NCI-H1694 (cell line): ENCODE measurements at places on chromosomes 3 and 15.

GRCh38 chr15:93524432-93524831, 435.4 kb upstream of the RGMA start:
- DNase-seq: no peak

GRCh38 chr3:174423936-174424335, 435.2 kb upstream of the NAALADL2 start:
- DNase-seq: no peak

GRCh38 chr15:46703020-46703861, 1014.1 kb upstream of the SEMA6D start:
- DNase-seq: no peak

DNA sequence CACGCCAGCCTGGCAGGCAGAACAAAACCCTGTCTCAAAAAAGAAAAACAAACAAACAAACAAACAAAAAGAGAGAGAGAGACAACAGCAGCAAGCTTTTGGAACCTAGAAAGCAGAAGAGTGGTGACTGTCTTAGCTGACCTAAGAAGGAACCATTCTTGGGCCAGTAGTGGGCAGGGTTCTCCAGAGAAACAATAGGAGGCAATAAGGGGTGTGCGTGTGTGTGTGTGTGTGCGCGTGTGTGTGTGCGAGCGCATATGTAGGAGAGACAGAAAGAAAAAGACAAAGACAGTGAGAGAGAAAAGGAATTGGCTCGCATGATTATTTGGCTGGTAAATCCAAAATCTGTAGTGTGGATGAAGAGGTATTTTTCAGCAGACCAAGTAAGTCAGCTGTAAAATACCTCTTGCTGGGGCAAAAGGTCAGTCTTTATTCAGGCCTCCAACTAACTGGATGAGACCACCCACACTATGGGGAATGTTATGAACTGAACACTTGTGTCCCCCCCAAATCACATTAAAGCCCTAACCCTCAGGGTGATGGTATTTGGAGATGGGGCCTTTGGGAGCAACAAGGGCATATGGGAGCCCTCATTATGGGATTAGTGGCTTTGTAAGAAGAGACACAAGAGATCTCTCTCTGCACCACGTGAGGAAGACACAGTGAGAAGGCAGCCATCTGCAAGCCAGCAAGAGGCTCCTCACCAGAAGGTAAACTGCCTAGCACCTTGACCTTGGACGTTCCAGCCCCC, 15.1 kb upstream of the BLM start:
- no peak for DNase-seq

- DNase-seq: no peak
Measured at GRCh38 chr3:139430493-139430892, 41.0 kb upstream of the COPB2 start.

GRCh38 chr3:123397921-123398785, 50.7 kb downstream of the ADCY5 start:
- DNase-seq: no peak

- DNase-seq: no peak
Measured at GRCh38 chr3:50912746-50913145, 238.0 kb downstream of the DOCK3 start.

GRCh38 chr15:101439285-101439919, 50.1 kb downstream of the PCSK6 start:
- no peak for DNase-seq

DNA sequence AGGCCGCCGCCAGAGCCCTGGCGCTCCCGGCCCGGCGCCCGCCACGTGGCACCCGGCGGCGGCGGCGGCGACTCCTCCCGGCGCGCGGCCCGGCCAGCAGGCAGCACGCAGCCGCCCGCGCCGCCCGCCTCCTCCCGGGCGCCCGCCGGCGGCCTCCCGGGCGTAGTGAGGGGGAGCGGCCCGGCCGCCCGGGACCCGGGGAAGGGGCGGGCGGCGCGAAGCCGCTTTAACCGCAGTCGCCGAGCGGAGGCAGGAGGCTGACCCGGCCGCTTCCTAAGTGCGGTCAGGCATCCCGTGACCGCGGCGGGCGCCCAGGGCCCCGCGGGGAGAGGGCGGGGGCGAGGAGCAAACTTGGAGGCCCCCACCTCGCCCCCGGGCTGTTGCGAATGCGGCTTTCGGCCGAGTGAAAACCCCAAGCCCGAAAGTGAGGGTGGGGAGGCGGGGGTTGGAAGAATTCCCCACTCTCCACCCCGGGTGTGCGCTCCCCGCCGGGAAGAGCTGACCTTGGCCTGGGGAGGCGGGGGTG, 1.7 kb upstream of the HES1 start:
- no peak for DNase-seq

DNA sequence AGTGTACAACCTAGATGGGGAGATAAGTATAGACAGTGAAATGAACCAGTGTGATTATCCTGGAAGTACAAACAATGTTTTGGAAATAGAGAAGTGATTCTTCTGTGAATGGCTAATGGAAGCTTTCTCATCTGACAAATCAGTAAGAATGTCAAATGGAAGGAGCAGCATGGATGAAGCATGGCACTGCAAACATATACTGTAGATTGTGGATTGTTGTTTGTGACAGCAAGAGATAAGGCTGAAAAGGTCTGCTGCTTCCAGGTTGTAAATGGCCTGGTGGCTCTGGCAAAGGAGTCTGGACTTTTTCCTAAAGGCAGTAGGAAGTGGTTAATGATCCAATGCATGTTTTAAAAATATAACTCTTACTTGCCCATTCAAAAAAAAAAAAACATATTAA, 71.3 kb downstream of the FBN1 start:
- no peak for DNase-seq

GRCh38 chr3:133505813-133506212, 67.7 kb upstream of the CDV3 start:
- DNase-seq: no peak

DNA sequence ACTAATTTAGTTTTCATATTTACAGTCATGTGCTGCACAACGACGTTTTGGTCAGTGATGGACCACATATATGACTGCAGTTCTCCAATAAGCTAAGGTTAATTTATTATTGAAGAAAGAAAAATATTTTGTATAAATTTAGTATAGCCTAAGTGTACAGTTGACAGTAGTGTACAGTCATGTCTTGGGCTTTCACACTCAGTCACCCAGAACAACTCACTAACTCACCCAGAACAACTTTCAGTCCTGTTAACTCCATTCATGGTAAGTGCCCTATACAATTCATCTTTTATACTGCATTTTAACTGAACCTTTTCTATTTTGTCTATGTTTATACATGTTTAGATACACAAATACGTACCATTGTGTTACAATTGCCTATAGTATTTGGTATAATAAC, 3.8 kb upstream of the GABRR3 start:
- no peak for DNase-seq

- DNase-seq: no peak
Measured at GRCh38 chr15:64865998-64866520, 24.3 kb downstream of the PLEKHO2 start.

DNA sequence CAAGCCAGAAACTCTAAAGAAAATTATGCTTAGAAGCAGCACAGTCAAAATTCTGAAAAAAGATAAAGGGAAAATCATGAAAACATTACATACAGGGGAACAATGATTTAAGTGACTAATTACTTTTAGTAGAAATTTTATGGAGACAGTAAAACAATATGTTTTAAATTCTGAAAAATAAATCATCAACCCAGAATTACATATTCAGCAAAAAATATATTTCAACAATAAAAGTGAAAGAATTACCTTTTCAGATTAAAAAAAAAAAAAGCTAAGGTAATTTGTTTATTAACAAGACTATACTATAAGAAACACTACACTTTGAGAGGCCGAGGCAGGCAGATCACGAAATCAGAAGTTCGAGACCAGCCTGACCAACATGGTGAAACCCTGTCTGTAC, 32.4 kb upstream of the IGF2BP2 start:
- DNase-seq: no peak

DNA sequence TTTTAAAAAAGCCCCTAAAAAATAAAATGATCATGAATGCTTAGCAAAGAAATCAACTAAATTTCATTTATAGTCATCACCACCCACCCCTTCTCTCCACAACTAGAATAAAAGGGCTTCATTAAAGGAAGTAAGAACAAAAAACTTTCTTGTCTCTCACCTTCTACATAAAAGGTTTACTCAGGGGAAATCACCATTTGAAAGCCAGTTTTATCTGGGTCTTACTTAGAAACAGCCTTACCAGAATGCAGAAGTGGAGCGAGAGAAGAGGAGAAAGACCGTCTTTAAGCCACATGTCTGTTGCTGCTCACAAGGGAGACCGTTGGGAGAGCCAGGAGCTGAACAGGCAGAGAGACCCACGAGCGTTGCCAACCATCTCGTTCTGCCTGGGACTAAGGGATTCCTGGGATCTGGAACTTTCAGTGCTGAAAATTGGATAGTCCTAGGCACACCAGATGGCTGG, 350.1 kb upstream of the PROK2 start:
- DNase-seq: no peak

GRCh38 chr3:31275583-31275982, 257.1 kb upstream of the STT3B start:
- no peak for DNase-seq

GRCh38 chr15:28913171-28913765, 27.5 kb downstream of the APBA2 start:
- no peak for DNase-seq

DNA sequence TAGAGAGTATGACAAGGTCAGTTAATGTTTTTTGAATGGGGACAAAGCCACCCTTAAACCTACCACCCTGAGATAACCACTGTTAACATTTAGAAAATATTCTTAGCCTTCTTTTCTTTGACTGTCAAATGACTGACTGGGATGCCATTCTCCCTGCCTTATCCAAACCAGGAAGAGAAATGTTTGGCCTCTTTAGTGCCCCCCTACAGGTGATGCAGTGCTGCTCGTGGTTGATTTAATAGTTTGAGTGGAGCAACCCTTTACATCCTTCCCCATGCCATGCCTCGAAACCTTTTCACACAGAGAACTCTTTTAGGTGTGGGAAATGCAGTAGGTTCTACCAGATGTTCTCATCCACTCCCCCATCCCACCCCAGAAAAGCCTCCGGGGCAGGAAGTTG, 38.7 kb upstream of the UMPS start:
- no peak for DNase-seq

GRCh38 chr15:82538961-82539690, 1.1 kb downstream of the RPS17 start:
- DNase-seq: no peak

GRCh38 chr3:134334231-134334900, 39.9 kb downstream of the AMOTL2 start:
- no peak for DNase-seq

GRCh38 chr15:81301815-81302399, 22.0 kb downstream of the STARD5 start:
- DNase-seq: no peak

DNA sequence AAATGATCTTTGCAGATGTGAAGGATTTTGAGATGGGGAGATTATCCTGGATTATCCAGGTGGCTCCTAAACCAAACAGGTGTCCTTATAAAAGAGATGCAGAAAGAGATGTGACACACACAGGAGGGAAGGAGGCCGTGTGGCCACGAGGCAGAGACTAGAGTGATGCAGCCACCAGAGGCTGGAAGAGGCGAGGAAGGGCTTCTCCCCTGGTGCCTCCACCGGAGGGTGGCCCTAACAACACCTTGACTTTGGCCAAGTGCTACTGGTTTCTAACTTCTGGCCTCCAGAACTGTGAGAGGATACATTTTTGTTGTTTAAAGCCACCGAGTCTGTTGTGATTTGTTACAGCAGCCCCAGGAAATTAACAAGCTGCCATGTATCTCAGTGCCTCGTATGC, 127.1 kb downstream of the ASB7 start:
- DNase-seq: no peak

DNA sequence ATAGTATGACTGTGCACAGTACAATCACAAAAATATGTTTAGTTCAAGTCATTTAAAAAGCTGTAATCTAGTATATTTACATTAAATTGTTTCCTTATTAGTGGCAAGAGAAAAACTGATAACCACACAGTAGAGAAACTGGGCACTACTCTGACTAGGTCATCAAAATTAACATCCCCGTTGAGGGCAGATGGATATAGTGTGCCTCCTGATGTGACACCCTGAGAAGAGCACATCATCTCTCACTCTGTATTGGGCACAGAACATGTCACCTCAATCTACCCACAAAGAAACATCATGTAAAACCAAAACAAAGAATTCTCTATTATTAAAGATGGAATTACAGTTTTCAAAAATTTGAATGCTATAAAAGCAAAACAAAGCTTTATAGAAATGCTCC, 221.9 kb upstream of the NANOGP8 start:
- DNase-seq: no peak

DNA sequence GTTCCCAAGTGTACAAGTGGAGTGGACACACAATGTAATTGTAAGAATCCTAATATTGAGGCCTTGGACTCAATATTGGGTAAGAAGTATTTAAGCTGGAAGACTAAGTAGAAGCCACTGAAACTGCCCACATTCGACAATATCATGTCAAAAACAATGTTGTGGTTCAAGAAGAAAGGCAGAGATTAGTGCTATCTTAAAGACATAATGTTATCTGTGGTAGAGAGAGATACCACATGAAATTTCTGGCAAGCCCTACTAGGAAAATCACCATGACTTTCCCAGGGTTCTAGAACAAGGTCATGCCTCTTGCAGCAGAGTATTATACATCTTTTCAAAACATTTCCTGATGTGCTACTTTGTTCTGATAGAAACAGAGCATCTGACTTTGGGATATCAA, 192.6 kb downstream of the RAP2B start:
- DNase-seq: no peak

DNA sequence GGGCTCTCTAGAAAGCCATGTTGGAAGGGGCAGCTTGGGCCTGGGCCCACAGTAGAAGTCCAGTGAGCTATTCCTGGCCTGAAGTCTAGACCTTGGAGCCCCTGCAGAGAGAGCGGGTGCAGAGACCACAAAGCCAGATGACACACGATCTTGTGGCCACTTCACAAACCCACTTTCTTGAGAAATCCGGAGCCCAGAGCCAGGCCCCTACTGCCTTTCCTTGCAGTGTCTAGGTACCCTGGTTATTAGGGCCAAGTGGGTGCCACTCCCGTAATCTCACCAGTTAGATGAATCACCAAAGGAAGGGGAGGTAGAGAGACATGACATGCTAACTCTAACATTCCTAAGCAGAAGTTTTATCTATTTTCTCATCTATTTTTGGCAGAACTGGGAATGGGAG, 72.5 kb upstream of the ADAMTSL3 start:
- DNase-seq: no peak

GRCh38 chr3:182006431-182006830, 294.7 kb downstream of the SOX2 start:
- no peak for DNase-seq

DNA sequence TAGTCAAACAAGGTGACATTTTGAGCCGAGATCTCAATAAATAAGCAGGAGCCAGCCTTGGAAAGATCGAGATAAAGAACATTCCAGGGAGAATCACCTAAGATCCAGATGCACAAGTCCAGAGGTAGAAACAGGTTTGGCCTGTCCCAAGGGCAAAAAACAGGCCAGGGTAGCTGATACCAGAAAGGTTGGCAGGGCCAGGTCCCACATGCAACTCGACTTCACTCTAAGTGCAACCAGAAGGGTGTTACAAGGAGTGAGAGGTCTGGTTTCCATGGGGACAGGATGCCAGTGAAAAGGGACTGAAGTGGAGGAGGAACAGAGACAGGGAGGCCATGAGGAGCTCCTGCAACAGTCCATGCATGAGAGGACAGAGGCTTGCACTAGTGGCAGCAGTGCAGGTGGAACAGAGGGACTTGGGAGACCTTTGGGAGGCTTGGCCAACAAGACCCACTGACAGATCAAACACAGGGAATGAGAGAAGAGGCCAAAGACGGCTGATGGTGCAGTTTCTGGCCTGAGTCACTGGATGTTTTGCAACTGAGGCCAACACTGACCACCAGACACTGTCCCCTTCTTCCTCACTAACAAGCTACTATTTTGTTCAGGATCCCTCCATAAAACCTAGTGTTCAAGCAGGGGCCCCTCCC, 5.2 kb downstream of the TPRA1 start:
- DNase-seq: no peak
